Foreskin keratinocyte (primary cell): ENCODE measurements at places on chromosomes 1 and 21. TPM values are rescaled to one million over a fixed set of nuclear protein-coding genes. Genes with fewer than 3 reads are reported as not detected.

SIM2 gene
- not detected in 2 replicates for total RNA-seq

SPOCD1 gene
- 3.2 and 4.8 TPM in 2 replicates for total RNA-seq

TSPEAR gene
- not detected in 2 replicates for total RNA-seq

MAP10 gene
- 0.99 and 1.0 TPM in 2 replicates for total RNA-seq

HLX gene
- not detected in 2 replicates for total RNA-seq

INTS3 gene
- 33.2 TPM in 2 replicates for total RNA-seq

TEX35 gene
- not detected in 2 replicates for total RNA-seq

CFAP45 gene
- 1.0 and 1.3 TPM in 2 replicates for total RNA-seq

CRYBG2 gene
- total RNA-seq: 3.8 and 5.6 TPM in 2 replicates

CELA3B gene
- total RNA-seq: not detected in 2 replicates

AJAP1 gene
- 13.0 and 13.4 TPM in 2 replicates for total RNA-seq

OPRD1 gene
- total RNA-seq: not detected in 2 replicates

PLEKHM2 gene
- 47.2 and 51.6 TPM in 2 replicates for total RNA-seq

KCNQ4 gene
- total RNA-seq: not detected in 2 replicates

OR2L13 gene
- not detected in 2 replicates for total RNA-seq

TMEM82 gene
- total RNA-seq: not detected in 2 replicates

FCRL2 gene
- total RNA-seq: not detected in 2 replicates

KCNE2 gene
- not detected in 2 replicates for total RNA-seq

BRDT gene
- not detected in 2 replicates for total RNA-seq

KRTAP13-2 gene
- total RNA-seq: not detected in 2 replicates

YY1AP1 gene
- 34.8 and 35.2 TPM in 2 replicates for total RNA-seq

CLCA4 gene
- total RNA-seq: 0.07 TPM in 1 of 2 replicates, not detected in the other

HTR1D gene
- total RNA-seq: 0.14 and 0.24 TPM in 2 replicates

GUK1 gene
- 424 and 441 TPM in 2 replicates for total RNA-seq

ADGRL4 gene
- not detected in 2 replicates for total RNA-seq
